CD14-positive monocyte (primary cell): ENCODE measurements at places on chromosomes 5 and 9.

- no peak for DNase-seq
Measured at GRCh38 chr9:97374811-97375210, 37.1 kb upstream of the TDRD7 start.

DNA sequence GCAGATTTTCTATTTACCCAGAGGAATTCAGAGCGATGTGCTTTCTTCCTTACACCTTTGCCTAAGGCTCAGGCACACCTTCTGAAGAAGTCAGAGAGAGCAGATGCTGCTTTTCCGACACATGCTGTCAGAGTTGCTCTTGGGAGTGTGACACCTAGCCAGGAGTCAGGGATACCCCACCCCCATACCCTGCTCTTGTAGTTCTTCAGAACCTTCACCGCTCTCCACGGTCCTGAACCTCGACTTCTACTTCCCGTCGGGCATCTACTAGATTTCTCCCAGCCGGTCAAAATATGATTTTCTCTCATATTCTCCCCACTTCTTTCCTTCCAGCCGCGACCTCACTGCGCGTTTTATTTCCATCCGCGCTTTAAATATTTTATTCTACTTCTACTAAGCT lies 1.7 kb downstream of the GRIN3A start:
- DNase-seq, result no peak

- DNase-seq, result no peak
Measured at GRCh38 chr9:114621975-114622609, 11.0 kb downstream of the TMEM268 start.

DNA sequence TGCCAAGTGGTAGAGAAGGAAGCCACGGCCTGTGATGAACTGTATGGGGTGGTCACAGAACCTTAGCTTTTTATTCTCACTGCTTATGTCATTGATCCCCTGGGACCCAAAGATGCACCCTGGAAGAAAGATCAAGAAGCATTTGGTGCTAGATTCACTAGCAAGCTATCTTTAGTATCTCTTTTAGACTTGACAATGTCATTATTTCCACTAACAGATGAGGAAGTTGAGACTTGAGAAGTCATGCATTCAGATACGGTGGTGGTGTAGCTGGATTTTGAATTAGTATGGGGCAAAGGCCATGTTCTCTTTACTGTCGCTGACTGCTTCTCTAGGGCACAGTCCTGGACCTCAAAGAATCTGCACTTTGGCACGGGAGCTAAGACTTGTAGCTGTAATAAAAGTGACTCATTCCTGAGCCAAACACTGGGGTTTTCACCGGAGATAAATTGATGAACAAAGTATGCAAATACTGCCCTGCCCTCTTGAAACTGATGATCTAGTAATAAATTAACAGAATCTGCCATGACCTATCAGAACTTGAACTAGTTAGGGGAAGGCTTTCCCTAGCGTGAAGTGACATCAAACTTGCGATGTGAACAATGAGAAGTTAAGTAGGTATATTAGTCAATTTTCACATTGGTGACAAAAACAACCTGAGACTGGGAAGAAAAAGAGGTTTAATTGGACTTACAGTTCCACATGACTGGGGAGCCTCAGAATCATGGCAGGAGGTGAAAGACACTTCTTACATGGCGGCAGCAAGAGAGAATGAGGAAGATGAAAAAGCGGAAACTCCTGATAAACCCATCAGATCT lies 5.4 kb downstream of the GDA start:
- no peak for DNase-seq

- peak; percentile 97 for DNase-seq
Measured at GRCh38 chr9:297104-297972, 82.7 kb downstream of the DOCK8 start.

- DNase-seq, result no peak
Measured at GRCh38 chr5:125630237-125630636, 793.0 kb upstream of the GRAMD2B start.

- no peak for DNase-seq
Measured at GRCh38 chr5:72441094-72441723, 66.0 kb downstream of the ZNF366 start.

GRCh38 chr5:163305655-163306054 lies 131.7 kb upstream of the CCNG1 start:
- DNase-seq, result no peak
